ENCODE measurements at places on chromosomes 13 and 19. TPM values are rescaled to one million over a fixed set of nuclear protein-coding genes. Genes with fewer than 3 reads are reported as not detected.
A peak's percentile ranks its signal among the peaks of the same experiment; 100 is the strongest.

- no peak for DNase-seq
These were observed 4.8 kb downstream of the RPS16 start for GRCh38 chr19:39430675-39431593.

GRCh38 chr19:1259206-1259875 lies 9.8 kb upstream of the CIRBP start:
- DNase-seq, result peak; percentile 65

The ZNF790 gene
- 12.9 TPM for total RNA-seq

- DNase-seq, result no peak
These were observed 315.7 kb downstream of the KCTD12 start for GRCh38 chr13:76570510-76570971.

DNA sequence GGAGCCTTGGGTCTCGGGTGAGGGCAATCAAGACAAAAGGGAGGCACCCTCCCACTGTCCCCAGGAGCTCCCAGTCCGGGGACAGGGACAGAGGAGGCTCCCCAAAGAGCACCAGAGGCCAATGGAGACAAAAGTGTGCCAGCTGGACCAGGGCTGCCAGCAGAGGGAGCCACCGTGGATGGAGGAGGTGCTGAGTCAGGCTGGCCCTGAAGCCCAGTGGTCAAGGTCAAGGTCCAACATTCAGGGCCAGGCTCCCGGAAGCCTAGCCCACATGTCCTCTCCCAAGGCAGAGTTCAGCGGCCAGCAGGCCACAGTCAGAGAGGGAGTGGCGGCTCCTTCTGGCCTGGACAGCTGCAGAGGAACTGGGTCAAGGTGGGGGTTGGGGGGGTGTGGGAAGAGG lies 8.4 kb downstream of the COL5A3 start:
- no peak for DNase-seq

DNA sequence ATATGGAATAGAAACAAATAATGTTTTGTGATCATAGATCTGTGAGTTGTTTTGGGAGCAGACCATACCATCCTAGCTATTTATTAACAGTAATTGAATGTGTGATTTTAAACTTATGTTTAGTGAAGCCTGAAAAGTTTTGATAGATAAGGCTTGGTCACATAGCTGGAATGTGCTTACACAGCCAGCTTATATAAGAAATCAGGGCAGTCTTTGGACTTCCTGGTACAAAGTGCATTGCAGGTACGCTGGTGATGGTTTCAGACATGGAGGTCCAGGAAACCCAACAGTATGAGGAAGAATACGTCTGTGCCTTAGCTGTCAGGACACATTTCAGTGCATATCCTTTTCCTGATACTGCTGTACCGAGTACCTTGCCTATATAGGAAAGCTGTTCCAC lies 2316.2 kb upstream of the PCDH20 start:
- no peak for DNase-seq

GRCh38 chr13:40622761-40623160 lies 43.7 kb downstream of the FOXO1 start:
- no peak for DNase-seq

- DNase-seq, result no peak
These were observed 425.4 kb downstream of the DCT start for GRCh38 chr13:94053986-94054593.

GRCh38 chr13:93220073-93220472 lies 6.5 kb upstream of the GPC6 start:
- DNase-seq, result no peak

The IGSF23 gene
- total RNA-seq, result not detected

The TNFSF11 gene
- total RNA-seq, result 0.21 TPM

GRCh38 chr13:51675385-51675784 lies 91.1 kb downstream of the WDFY2 start:
- no peak for DNase-seq

DNA sequence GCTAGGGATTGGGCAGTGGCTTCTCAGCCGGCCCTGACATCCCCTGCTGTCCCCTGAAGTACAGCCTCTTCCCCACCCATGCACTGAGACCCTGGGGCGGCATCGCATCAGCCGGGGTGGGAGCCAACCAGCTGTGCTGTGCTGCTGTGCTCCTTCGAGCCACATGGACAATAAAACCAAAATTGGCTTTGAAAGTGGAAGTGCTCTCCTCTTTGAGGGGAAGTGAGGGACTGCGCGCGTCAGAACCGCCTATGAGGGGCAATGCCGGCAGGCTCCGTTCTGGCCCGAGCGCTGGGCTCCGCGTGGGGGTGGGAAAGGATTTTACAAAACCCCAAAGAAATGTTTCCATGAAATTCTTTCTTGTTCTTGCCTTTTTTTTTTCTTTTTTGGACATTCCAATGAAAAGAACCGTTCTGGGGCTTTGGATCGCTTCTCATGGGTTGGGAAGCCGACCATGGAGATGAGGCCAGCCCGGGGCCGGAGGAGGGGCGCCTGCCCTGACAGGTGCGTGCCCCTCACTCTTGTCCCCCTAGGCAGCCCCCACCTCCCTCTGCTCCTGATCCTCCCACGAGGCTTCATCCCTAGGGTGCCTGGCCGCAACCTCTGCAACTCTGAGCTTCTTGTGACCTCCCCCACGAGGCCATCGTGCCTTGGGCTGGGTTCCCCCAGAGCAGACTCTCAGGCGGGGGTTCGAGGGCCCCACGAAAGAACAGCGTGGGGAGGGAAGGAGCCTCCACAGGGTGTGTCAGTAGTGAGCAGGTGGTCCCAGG lies 22.6 kb downstream of the KLHL26 start:
- peak; percentile 26 for DNase-seq

DNA sequence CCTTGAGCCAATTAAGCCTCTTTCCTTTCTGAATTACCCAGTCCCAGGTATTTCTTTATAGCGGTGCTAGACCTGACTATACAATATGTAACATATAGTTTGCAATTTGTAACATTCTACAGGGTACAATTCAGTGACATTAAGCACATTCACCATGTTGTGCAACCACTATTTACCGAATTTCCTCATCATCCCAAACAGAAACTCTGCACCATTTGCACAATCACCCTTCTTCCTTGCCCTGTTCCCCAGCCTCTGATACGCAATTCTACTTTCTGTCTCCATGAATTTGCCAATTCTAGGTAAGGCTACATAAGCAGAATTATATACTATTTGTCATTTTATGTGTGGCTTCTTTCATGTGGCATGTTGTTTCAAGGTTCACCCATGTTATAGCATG lies 13.7 kb upstream of the SIGLEC10 start:
- DNase-seq, result no peak

The ZNF540 gene
- 13.8 TPM for total RNA-seq

The GRIK5 gene
- total RNA-seq, result 0.26 TPM

The RGL3 gene
- 0.72 TPM for total RNA-seq

The CATSPERD gene
- not detected for total RNA-seq

DNA sequence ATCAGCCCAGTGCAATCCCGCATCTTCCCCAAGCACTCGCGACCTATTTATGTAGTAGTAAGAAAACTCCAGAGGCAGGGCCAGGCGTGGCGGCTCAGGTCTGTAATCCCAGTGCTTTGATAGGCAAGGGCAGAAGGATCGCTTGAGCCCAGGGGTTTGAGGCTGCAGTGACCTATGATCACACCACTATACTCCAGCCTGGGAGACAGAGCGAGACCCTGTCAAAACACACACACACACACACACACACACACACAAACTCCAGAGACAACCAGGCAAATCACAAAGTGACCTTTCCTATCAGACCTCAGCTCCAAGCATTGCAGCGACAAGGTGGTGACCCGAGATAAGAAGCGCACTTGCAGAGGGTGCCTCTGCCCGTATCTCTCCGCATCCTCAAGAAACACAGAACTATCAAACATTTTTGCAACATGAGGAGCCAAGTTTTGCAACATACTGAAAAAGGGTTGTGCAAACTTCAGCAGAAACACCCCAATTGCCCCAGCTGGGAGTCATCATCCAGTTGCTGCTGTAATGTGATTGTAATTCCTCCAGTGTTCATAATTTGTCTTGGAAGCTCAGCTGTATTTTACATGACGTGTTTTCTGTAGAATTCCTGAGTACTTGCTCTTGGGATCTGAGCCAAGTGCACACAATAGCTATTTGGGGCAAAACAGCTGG lies 8.7 kb upstream of the KLF2 start:
- DNase-seq, result no peak

The KLK6 gene
- not detected for total RNA-seq

The ZNF492 gene
- total RNA-seq, result 1.4 TPM

The ATXN8OS gene
- total RNA-seq, result not detected

DNA sequence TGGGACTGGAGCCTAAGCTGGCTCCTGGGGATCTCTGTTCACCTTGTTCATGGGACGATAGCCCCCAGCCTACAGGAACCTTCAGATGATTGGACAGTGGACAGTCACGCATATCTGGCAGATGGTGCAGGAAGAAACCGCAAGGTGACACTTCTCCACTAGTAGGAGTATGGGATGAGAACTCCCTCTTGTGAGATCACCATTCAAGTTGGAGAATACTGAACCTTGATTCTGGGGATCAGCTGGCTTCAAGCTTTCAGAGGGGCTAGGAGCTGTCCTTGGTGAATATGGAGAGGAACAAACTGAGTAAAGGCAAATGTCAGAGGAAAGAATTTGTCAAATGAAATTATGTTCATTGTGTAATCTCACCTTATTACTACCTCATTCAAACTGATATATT lies 204.5 kb downstream of the PDS5B start:
- DNase-seq, result no peak

- no peak for DNase-seq
These were observed 3.6 kb downstream of the SEMA6B start for GRCh38 chr19:4555657-4556561.

The KLC3 gene
- not detected for total RNA-seq

GRCh38 chr13:76091076-76091475 lies 454.9 kb downstream of the LMO7 start:
- DNase-seq, result no peak

The AMER2 gene
- total RNA-seq, result not detected

The ZNF575 gene
- 7.2 TPM for total RNA-seq

DNA sequence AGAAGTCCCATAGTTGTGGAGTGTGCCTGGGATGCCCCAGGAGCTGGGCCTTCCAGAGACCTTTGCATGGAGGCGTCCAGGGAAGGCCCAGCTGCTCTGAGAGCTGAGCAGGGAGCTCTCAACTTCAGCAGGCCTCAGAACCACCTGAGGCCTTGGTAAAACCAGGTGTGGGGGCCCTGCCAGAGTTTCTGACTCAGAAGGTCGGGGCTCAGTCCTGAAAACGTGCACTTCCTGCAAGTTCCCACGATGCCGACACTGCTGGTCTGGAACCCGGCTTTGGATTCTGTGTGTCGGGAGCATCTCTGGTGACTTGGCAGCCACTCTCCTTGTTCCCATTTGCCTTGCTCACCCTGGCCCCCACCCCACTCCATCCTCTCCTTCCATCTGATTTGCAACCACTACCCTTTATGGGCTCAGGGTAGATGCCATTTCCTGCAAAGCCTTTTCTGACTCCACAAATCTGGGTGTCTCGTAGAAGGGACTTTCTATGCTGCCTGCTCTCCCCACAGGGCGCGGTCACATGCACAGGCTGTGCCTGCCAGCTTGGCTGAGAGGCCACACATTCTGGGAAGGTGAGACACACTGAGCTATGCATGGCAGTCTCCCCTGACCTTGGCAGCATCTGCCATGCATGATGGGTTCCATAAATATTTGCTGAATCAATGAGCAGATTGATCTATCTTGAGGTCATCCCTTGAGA lies 244.7 kb downstream of the COL4A1 start:
- no peak for DNase-seq

The ZNF329 gene
- 11.5 TPM for total RNA-seq

GRCh38 chr19:45439569-45440258 lies 16.0 kb upstream of the ERCC1 start:
- DNase-seq, result peak; percentile 76

The MISP3 gene
- total RNA-seq, result 0.89 TPM

The KLK2 gene
- total RNA-seq, result not detected

DNA sequence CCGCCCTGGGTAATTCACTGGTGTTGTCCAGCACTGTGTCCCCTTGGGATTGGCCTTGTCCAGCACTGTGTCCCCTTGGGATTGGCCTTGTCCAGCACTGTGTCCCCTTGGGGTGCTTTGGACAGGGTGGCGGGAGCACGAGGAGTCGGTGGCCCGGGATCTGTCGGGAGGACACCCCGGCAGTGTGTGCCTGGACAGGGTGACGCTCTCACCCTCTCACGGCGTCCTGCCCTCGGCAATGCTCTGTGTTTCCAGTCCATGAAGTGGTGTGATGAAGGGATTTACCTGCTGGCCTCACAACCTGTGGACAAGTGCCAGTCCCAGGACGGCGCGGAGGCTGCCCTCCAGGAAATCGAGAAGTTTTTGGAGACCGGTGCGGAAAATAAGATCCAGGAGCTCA lies 29.9 kb upstream of the F7 start:
- no peak for DNase-seq

GRCh38 chr19:20787786-20788185 lies 11.7 kb downstream of the ZNF66 start:
- DNase-seq, result no peak

GRCh38 chr13:42279080-42279479 lies 7.1 kb downstream of the AKAP11 start:
- DNase-seq, result no peak

GRCh38 chr13:107644136-107644535 lies 571.2 kb downstream of the LIG4 start:
- DNase-seq, result no peak

The GIPR gene
- 6.9 TPM for total RNA-seq

Data from T-cell (primary cell).